Psoas muscle (tissue), 8 donors: ENCODE measurements at places on chromosomes 3 and 15. TPM values are rescaled to one million over a fixed set of nuclear protein-coding genes. Genes with fewer than 3 reads are reported as not detected.
A peak's percentile ranks its signal among the peaks of the same experiment; 100 is the strongest.

Gene PPM1L
- total RNA-seq = 67.5 TPM

Gene ECE2
- not detected for total RNA-seq

DNA sequence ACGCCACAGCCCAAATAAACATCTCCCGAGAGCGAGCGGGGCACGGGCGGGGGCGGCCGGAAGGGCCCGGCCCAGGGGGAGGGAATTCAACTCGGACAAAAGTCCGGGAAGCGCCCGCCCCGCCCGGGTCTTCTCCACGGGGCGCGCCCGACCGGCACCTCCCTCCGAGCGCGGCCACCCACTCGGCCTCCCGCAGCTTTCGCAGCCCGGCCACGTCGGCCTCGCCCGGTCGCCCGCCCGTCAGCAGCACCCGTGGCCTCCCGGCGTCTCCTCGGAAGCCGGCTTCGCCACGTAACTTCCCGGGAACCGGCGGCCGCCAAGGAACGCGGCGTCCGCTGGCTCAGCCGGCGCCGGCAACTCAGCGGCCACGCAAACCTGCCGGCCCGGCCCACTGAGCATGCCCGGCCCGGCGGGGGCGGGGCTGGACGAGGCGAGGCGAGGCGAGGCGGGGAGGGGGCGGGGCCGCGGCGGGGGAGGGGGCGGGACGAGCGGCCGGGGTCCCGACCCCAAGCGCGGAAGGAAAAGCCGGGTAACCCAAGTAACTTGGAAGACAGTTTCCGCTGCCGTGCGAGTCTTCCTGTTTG lies at the start of gene TJP1:
Gene TJP1 (minus strand): TSS at position 369 of the 584 bp plus-strand sequence. CDS start 440 bp downstream, outside the sequence.
- peak; percentile 81 for DNase-seq

DNA sequence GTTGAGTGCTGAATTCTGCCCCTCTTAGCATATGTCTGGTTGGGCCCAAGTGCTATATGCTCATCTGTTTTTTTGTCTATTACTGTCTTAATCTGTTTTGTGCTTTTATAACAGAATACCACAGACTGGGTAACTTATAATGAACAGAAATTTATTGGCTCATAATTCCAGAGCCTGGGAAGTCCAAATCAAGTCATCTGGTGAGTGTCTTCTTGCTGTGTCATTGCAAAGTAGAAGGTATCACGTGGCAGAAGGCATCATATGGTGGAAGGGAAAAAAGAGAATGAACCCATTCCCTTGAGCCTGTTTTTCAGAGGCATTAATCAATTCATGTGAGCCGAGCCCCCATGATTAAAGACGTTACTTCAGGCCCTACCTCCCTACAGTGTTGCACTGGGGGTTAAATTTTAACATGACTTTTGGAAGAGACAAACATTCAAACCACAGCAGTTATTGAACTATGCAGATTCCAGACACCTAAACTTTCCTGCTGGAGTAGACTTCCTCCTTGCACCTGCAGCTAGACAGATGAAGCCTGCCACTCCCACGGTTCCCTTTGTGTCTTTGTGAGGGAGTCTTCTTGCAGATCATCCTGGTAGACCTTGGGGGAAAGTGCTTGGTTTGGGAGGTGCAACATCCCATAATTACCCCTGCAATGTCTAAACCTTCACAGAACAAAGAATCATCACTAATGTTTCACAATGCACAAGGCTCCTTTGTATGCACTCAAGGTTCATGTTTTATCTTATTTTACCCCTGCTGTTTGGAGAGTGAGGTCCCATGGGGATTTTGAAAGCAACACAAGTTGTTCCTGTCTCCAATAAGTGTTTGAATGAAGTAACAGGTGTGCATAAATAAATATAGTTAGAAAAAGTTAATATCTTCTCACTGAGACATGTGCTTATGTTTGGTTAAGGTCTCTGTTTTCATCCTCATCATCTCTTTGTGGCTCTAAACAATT lies 64.7 kb upstream of the XCR1 start:
- DNase-seq = no peak

GRCh38 chr3:147360646-147361453 lies 45.5 kb downstream of the ZIC4 start:
- DNase-seq = no peak

DNA sequence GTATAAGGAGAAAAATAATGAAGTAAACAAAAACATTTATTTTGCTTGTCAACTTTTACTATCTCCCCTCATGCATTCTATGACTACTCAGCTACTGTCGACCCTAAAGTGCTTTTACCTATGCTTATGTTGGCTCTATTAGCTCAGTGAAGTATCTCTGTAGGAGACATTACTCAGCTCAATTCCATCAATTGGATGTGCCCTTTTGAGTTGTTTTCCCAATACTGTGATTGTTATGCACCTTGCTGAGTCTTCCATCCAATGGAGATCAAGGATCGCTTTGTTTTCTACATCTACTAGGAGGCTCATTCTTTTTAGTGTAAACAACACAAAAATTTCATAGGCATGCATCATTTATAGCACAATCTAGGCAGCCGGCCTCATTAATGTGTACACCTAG lies 403.8 kb upstream of the ARL6 start:
- no peak for DNase-seq

- no peak for DNase-seq
These were observed 56.1 kb downstream of the SLC12A8 start for GRCh38 chr3:125156456-125156855.

GRCh38 chr3:9512456-9513045 lies 41.1 kb downstream of the LHFPL4 start:
- no peak for DNase-seq

- no peak for DNase-seq
These were observed 183.4 kb upstream of the TOPAZ1 start for GRCh38 chr3:44058022-44058867.

Gene ITPKA
- total RNA-seq = 1.3 TPM

Gene AAGAB
- total RNA-seq = 43.4 TPM

DNA sequence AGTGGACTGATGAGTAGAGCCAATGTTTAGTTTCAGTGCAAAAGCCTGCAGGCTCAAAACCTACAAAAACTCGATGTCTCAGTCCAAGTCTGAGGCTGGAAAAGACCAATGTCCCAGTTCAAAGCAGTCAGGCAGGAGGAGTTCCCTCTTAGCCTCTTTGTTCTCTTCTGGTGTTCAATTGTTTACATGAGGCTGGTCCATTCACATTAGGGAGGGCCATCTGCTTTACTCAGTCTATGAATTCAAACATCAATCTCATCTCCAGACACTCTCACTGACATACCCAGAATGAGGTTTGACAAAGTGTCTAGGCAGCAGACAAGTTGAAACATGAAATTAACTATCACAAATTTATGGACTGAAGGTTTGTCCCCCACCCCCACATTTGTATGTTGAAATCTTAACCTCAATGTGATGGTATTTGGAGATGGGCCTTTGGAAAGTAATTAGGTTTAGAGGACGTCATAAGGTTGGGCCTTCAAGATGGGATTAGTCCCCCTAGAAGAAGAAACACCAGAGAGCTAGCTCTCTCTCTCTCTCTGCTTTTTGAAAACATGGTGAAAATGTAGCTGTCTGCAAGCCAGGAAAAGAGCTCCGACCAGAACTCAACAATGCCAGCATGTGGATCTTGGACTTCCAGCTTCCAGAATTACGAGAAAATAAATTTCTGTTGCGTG lies 438.5 kb upstream of the RGMA start:
- no peak for DNase-seq

- no peak for DNase-seq
These were observed 55.6 kb upstream of the ABHD10 start for GRCh38 chr3:111923095-111923771.

DNA sequence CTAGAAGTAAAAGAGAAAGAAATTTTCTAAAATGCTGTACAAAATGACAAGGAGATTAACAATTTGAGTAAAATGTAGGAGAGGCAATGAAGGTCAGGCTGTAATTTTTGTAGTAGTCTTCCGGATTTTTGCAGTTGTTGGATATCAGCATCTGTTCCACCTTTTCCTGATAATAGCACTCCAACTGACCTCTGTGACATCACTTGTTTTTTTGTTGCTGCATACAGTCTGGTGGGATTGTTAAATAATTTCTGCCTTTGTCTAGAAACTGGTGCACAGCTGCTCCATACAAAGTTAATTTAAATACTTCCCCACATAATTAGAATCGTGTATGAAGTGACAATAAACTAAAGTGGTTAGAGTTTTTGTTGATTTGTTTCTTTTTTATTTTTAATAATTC lies 731.4 kb downstream of the PLOD2 start:
- no peak for DNase-seq

Gene ROPN1
- not detected for total RNA-seq

GRCh38 chr3:111260878-111261277 lies 189.3 kb downstream of the NECTIN3 start:
- no peak for DNase-seq

DNA sequence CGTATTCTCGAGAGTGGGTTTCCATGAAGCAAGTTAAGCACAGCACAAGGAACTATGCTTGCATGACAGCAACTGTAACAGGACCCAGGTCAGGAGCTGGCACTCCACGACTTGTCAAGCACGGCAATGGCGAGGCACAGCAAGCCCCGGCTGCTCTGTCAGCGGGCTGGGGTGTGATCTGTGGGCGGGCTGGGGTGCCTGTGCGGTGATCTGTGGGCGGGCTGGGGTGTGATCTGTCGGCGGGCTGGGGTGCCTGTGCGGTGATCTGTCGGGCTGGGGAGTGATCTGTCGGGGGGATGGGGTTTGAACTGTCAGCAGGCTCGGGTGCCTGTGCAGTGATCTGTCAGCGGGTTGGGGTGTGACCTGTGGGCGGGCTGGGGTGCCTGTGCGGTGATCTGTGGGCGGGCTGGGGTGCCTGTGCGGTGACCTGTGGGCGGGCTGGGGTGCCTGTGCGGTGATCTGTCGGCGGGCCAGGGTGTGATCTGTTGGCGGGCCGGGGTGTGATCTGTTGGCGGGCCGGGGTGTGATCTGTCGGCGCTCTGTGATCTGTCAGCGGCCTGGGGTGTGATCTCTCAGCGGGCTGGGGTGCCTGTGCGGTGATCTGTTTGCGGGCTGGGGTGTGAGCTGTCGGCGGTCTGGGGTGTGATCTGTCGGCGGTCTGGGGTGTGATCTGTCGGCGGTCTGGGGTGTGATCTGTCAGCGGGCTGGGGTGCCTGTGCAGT lies 205.7 kb downstream of the XXYLT1 start:
- DNase-seq = no peak

Gene C3orf49
- not detected for total RNA-seq

Gene SUCNR1
- total RNA-seq = not detected

Gene SLC15A2
- total RNA-seq = 0.79 TPM

DNA sequence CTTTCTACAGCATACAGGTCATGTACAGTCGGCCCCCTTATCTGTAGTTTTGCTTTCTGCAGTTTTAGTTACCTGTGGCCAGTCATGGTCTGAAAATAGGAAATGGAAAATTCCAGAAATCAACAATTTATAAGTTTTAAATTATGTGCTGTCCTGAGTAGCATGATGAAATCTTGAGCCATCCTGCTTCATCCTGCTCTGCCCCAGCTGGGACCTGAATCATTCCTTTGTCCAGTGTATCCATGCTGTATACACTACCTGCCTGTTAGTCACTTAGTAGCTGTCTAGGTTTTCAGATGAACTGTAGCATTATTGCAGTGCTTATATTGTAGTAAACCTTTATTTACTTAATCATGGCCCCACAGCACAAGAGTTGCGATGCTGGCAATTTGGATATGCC lies 44.8 kb downstream of the AP4E1 start:
- DNase-seq = no peak

- DNase-seq = no peak
These were observed 90.5 kb upstream of the DGKG start for GRCh38 chr3:186452517-186452916.

Gene CSTA
- total RNA-seq = 0.84 TPM

DNA sequence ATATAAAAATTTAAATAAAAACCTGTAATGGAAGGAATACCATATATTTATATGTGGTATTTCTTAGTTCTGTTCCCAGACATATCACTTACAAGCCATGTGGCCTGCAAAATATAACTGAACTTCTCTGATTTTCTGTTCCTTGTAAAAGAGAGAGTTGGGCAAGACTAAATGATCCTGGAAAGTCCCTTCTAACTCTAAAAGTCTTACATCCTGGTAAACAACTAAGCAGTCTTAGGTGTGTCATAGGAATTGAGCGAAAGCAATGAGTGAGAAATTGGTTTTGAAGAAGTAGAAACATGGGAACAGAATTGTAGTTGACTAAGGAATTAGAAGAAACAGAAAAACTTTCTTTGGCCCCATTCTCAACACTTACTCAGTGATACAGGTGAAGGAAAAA lies 25.3 kb upstream of the IL20RB start:
- DNase-seq = no peak

DNA sequence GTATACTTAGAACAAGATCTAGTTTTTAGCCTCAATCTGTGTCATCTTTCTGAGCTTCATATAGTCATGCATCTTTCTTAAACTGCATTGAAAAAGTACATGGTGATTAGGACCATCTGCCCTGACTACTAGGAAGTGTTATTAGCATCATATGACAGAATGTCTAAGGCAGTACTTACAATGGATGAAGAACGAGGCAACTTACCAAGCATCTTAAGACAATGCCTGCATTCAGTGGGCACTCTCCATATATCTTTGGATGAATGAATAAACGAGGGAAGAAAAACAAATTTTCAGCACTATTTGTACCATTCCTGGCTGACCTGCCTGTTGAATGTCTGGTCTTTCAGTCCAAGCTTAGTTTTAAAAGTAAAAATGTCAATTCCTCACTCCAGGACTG lies 185.4 kb upstream of the EPHA3 start:
- DNase-seq = no peak

Gene SEC62
- 74.3 TPM for total RNA-seq

- no peak for DNase-seq
These were observed 40.5 kb upstream of the CDV3 start for GRCh38 chr3:133532951-133533350.

GRCh38 chr3:189122526-189123205 lies 49.1 kb upstream of the TPRG1 start:
- DNase-seq = no peak

DNA sequence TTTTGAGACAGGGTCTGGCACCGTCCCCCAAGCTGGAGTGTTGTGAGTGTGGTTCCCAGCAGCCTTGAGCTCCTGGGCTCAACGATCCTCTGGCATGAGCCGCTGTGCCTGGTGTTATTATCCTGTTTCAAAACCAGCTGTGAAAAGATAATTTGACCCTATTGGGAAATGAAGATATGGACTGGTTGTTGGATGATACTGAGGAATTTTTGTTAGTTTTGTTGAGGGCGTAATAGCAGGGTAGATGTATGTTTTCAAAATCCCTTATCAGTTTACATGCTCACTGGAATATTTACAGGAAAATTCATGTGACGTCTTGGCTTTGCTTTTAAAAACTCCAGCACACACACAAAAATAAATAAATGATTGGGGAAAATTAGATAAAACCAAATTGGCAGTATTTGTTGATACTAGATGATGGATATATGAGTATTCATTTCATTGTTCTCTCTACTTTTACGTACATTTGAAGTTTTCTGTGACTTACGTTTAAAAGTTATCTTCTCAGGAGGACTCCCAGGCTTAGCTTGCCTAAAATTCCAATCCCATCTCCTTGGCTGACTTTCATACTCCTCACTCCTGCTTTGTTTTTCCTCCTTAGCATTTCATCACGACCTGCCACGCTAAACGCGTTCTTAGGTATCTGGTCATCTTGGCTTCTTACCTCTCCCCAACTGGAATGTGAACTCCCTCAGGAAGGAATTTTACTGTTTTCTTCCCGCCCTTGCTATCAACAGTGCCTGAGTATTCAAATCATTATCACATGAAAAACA lies 56.8 kb upstream of the TFRC start:
- no peak for DNase-seq

- DNase-seq = no peak
These were observed 21.2 kb upstream of the LMOD3 start for GRCh38 chr3:69143612-69144011.

GRCh38 chr3:65371053-65371452 lies 667.7 kb downstream of the MAGI1 start:
- DNase-seq = no peak

- DNase-seq = no peak
These were observed 15.0 kb upstream of the SRP14 start for GRCh38 chr15:40053831-40054604.
